Endothelial cell (in vitro differentiated cells): ENCODE measurements at places on chromosomes 12 and 14. TPM values are rescaled to one million over a fixed set of nuclear protein-coding genes. Genes with fewer than 3 reads are reported as not detected.

GRCh38 chr12:75746621-75747020 lies 235.2 kb upstream of the KRR1 start:
- no peak for DNase-seq

DNA sequence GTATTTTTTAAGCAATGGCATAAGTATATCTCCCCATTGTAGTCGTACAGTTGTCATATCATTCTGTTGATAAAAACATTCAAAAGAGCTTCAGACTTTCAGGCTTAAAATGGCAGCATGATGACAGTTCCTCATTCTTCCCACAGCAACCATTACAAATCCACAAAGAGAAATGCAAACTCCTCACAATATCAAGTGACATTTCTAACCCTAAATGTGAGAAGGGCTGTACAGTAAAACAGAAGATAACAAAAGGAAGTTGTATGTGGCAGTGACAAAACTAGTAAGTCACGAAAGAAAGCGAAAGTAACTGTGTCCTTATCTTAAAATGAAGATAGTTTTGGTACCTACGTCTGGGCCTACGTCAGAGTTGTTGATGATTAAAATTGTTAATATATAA lies 46.7 kb downstream of the GXYLT1 start:
- DNase-seq, result no peak

The BATF gene
- total RNA-seq, result not detected

DNA sequence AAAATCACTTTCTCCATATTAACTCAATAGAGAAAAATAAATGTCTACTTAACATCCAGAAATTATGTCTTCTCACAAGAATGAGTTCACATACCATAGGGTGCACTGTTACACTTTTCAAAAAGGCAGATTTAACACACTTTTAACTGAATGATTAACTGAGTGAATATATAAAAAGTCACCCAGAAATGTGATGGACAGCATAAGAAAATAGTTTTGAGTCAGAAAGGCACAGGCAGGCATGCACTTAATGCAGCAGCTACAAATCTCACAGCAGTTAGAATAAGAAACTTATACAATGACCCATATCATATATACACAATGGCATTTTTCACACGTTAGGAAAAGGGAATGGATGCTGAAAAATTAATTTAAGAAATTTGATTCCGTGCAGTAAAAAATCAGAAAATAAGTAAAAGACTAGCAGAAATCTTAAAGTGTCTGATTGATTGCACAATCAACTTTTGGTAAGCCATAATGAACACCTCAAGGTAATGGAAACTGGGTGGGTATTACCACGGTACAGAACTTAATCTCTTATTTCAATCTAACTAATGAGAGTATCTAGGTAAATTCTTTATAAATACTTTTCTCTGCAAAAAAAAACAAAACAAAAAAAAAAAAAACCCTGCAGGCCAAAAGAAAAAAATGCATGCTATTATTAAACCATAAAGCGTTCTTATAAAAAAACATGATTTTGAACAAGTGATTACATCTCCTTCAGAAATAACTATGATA lies 3.5 kb downstream of the MED13L start:
- no peak for DNase-seq

The APOF gene
- not detected for total RNA-seq

The MORN3 gene
- total RNA-seq, result 1.2 TPM

GRCh38 chr14:25094171-25094907 lies 44.4 kb upstream of the STXBP6 start:
- DNase-seq, result no peak

- DNase-seq, result no peak
Observed at GRCh38 chr12:32062881-32063280, 43.8 kb upstream of the BICD1 start.

The KERA gene
- total RNA-seq, result not detected

DNA sequence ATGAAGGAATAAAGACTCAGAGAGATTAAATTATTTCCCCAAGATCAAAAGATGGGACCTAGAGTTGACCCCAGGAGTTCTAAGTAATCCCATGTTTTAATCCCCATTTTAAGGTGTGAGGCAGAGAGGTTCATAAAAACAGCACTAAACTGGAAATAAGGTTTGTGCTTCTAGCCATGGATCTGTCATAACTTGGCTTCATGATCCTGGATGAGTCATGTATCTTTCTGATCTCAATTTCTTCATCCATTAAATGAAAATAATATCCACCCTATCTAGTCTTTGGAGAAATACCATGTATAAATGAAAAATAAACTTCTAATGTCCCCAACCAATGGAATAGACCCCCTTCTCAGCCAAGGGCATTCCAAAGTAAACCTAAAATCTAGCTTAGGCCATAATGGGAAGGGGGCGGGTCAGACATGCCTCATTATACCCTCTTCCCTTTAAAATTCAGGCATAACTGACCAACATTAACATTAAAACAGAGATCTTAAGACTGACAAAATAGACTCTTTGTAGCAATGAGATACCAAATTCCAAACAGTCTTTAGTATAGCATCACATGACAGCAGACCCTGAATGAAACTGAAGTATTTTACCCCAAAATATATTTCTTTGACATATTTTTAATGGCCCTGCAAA lies 47.8 kb downstream of the SLC41A2 start:
- no peak for DNase-seq

DNA sequence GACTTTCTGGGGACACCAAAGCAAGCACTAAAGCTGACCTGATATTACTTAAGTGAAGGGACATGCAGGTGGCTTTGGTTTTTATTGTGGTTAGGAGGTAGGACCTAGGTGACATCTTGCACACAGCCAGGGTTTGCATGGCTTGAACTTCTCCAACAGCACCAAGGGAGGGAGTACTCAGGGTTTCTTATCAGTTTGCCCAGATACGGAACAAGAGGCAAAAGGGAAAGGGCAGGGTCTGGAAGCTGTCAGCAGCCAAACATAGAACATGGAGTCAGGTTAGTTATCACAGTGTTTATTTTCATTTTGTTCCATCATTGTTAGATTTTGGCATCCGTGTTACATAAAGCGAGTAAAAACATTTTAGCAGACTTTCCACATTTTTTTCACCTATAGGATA lies 186.3 kb upstream of the CLEC14A start:
- DNase-seq, result peak; percentile 5

The MAP3K9 gene
- total RNA-seq, result 8.6 TPM

- no peak for DNase-seq
Observed at GRCh38 chr14:29442696-29443095, 485.0 kb downstream of the PRKD1 start.

DNA sequence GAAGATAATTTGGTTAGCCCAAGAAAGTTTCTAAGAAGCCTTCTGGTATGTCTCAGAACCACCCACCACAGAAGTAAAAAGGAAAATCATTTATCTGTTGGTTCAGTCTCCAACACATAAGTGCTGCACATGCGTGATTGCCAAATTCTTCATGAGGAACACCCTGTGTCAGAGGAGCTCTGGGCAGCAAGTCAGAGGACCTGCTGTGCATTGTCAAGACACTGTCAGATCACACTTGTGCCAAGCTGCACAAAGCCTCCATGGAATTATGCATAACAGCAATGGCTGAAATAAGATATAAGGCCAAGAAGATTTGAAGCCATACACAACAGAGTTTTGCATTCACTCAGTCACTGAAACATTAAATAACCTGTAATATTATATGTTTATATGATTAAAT lies 1304.7 kb upstream of the FLRT2 start:
- no peak for DNase-seq

- DNase-seq, result peak; percentile 29
Observed at GRCh38 chr12:50924439-50925341, 27.7 kb upstream of the HIGD1C start.

- DNase-seq, result no peak
Observed at GRCh38 chr14:92412912-92413311, 89.9 kb downstream of the SLC24A4 start.

DNA sequence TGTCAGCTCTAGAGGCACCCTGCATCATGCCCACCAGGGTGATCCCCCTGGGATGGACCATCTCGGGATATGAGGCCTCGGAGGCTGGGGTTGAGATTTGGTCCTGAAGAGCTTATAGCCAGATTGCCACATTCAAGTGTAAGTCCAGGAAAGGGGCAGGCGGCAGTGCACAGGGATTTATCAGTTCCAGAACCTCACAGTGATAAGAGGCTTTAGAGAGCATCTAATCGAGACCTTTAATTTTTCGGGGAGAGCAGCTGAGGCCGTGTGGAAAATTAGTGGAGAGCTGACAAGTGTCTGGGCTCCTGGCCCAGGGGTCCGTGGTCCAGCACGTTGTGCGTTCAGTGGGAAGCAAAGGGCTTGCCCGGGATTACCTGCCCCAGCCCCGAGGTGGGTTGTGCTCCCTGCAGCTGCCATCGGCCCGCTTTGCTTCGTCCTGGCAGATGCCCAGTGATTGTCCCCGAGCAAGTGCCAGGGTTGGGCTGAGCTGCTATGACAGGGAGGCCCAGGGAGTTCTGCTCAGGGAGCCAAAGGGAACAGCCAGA lies 52.1 kb downstream of the C14orf132 start:
- DNase-seq, result no peak

DNA sequence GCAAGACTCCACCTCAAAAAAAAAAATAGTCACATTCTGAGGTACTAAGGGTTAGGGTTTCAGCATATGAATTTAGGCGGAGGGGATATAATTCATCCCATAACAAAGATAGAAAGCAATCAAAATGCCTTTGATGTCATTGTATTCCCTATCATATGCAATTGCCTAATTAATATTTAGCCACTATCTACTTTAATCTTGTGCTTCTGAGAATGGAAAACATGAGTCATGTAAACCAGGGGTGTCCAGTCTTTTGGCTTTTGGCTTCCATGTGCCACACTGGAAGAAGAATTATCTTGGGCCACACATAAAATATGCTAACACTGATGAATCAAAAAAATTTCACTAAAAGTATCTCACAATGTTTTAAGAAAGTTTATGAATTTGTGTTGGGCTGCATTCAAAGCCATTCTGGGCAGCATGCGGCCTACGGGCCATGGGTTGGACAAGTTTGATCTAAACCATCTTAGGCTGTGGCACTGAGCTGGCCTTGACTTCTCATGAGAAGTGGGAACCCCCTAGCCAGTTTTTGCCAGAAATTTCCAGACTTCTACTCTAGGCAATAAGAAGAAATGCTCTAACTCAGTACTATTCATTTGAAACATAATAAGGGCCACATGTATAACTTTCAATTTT lies 219.8 kb downstream of the PTPRO start:
- DNase-seq, result no peak

- DNase-seq, result no peak
Observed at GRCh38 chr12:103772367-103773108, 68.5 kb downstream of the NT5DC3 start.

The SIX6 gene
- total RNA-seq, result not detected

GRCh38 chr14:54489318-54489683 lies 521 bp upstream of the GMFB start:
- DNase-seq, result no peak

- DNase-seq, result no peak
Observed at GRCh38 chr14:28163233-28163632, 603.4 kb upstream of the FOXG1 start.

GRCh38 chr14:59060841-59061240 lies 127.6 kb upstream of the DAAM1 start:
- DNase-seq, result no peak

DNA sequence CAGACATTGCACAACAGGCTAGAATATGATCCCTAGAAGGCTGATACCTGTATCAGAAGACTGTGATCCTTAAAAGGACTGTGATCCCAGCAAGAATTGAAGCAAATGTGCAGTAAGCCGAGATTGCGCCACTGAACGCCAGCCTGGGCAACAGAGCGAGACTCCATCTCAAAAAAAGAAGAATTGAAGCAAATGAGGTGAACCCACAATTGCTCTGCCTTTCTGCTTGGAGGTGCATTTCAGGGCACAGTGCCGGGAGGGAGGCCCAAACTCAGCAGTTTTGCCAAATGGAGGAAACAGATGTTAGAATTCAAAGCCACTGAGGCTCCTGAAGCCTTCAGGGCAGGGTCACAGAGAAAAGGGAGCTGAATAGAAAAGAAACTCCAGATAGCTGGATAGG lies 61.1 kb upstream of the COCH start:
- DNase-seq, result no peak

The DUSP16 gene
- 12.9 TPM for total RNA-seq

DNA sequence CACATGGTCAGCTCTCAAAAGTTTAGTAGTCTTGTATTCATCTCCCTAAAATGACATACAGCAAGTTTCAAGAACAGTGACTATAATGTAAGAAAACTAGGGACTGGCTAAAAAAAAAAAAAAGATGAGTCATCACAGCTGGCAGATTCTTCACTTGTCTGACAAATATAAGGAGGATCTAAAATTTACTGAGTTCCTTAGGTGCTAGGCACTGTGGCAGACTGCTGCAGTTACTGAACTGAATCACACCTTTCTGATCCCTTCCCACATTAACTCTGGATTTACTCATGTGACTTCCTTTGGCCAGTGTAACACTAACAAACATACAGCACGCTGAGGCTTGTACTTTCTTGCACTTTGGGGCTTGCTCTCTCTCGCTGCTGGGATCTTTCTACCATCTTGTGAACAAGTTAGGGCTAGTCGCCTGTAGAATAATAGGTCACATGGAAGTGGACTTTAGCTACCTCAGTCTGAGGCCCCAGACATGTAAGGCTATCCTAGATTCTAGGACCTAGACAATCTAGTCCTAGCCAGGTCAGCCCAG lies 32.1 kb downstream of the BAZ1A start:
- DNase-seq, result no peak

GRCh38 chr12:71871116-71871515 lies 31.6 kb downstream of the TBC1D15 start:
- DNase-seq, result no peak

- DNase-seq, result no peak
Observed at GRCh38 chr12:98260276-98260675, 255.1 kb upstream of the TMPO start.
